ENCODE measurements at places on chromosomes 11 and 22.

DNA sequence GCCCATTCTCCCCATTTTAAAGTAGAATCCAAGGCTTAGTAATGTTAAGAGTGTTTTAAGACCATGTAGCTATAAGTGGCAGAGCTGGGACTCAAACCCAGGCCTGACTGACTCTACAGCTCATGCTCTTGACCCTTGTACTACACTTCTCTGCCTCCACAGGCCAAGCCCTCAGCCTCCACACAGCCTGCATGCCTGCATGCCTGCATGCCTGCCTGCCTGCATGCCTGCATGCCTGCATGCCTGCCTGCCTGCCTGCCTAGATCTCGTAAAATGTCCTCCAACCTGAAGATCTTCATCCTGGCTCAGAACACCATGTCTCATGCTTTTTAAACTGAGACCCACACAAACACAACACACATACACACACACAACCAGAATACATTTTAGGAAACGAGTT is 18.6 kb downstream of the TBC1D10A start:
- no peak for DNase-seq

DNA sequence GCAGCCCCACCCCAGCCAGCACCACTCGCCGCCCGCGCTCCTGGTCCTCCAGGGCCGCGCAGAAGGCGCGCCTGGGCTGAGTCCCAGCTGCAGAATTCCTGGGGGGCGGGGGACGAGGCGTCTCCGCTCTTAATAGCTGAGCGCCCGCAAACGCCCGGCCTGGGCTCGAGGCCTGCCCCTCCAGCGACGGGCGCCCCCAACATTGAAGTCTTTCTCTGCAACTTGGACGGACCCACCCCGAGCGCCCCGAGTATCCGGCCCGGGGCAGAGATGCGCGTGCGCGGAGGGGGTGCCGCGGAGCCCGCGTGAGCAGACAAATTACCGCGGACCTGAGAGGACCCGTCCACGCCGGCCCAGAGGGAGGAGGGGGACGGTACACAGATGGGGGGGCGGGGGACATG is 6.7 kb upstream of the SYT7 start:
- DNase-seq, result no peak

DNA sequence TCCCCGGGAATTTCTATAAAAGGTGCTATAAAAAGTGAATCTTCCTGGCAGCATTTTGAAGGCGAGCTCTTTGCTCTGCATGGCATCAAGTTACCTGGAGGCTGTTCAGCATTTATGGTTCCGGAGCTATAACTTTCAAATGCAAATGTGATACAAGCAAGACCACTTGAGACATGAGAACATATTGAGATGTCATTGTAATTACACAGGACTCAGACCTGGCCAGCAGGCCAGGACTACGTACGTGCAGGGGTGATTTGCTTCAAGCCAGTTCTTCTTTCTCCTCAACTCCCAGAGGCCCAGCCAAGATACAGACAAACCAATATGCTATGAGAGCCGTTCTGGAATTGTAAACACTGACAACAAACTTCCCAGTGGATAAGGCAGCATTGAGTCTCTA is 227.4 kb upstream of the FAT3 start:
- DNase-seq, result no peak

- no peak for DNase-seq
Measured at GRCh38 chr11:119472186-119472855, 49.3 kb upstream of the THY1 start.

GRCh38 chr11:109062871-109063270 is 359.1 kb upstream of the C11orf87 start:
- no peak for DNase-seq

- DNase-seq, result no peak
Measured at GRCh38 chr11:122177238-122177637, 61.2 kb upstream of the BLID start.

- no peak for DNase-seq
Measured at GRCh38 chr22:35308480-35309021, 8.9 kb downstream of the TOM1 start.

GRCh38 chr11:61121192-61121831 is 19.0 kb downstream of the CD5 start:
- DNase-seq, result no peak

- no peak for DNase-seq
Measured at GRCh38 chr22:31039393-31039792, 41.7 kb upstream of the SMTN start.

DNA sequence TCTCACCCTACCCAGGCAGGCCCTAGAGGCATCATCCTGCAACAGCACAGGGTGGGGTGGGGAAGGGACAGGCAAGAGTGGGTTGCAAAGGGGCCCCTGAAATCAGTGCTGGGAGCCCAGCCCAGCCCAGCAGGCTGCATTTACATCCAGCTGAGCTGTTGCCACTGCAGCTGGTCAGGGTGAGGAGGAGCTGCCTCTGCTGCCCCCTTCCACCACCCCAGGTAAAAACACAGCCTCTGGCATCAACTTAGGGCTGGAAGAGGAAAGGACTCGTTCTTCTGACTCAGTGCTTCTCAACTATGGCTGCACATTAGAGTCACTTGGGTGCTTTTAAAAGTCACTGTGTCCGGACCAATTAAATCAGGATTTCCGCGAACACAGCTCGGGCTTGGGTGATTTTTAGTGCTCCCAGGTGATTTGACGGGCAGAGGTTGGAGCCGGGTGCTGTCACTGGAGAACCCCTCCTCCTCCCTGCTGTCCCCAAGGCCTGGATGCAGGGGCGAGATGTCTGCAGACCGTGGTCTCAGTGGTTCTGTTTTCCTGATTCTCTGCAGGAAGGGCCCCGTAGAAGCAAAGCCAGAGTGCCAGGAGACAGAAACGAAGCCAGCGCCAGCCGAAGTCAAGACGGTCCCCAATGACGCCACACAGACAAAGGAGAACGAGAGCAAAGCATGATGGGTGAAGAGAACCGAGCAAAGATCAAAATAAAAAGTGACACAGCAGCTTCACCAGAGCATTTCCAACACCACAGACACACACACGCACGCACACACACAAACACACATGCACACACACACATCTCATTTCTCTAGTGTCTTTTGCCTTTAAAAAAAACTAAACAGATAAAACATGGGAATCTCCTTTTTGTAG is 39.4 kb upstream of the TTC12 start:
- peak; percentile 36 for DNase-seq

DNA sequence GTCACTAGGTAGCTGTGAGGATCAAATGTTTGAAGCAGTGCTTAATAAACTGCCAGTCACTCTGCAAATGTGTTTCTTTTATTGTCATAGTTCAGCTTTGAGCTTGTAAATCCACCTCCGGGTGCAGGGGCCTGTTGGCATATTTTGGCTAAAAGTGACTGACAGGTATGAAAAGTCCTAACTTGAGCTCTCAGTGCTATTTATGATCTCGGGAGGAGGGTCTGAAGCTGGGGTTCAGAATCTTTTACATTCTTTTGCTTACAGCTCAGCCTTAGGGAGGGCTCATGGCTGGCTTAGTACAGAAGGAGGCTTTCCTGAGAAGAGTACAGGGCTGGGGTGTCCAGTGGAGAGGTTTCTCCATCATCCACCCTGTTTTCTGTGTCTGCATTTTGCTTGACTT is 1.5 kb downstream of the ASPHD2 start:
- no peak for DNase-seq

DNA sequence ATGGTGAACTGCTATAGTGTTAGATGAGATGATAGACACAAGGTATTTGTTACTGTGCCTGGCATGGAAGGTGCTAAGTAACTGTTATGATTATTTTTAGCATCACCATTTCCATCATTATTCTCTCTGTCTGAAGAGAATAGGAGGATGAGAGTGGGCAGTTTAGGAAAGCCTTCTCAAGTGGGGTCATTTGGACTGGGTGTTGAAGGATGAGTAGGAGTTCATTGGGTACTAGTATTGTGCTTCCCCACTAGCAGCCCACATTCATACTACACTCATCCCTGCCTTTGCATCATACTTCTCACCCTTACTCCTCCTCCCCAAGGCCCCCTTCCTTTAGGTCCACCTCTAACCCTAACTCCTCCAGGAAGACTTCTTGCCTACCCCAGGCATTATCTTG is 20.6 kb downstream of the MYEOV start:
- no peak for DNase-seq

DNA sequence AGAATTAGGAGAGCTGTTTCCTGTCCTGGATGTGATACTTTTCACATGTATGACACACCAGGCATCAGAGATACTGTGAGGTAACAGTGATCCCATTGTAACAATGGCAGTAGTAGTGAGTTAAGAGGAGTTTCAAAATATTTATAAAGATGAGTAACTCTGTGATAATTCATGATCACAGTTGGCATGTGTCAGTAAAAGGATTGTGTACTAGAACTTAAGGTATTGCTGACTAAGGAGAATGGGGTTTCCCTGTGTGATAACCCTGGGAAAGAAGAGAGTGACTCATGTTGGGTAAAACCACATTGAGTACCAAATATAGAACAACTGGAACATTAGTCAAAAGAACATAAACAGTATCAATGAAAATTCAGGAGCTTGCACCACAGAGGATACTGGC is 22.9 kb upstream of the SLC5A1 start:
- no peak for DNase-seq

DNA sequence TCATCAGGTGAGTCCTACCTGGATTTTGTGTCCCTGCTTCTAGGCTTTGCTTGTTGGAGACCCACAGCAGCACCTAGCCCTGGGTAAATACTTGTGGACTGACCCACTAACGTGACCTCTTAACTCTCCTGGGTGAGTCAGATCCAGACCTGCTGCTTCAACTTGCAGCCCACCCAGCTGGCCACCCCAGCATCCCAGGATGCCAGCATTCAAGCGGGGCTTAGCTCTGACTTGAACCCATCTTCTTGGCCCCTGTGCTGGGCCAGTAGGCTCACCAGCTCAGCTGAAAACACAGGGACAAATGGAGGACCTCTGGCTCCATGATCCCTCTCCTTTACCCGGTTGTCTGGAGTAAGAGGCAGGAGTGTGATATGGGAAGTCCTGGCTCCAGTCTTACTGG is 33.5 kb downstream of the PARVG start:
- no peak for DNase-seq

GRCh38 chr22:30828187-30829155 is 133.8 kb downstream of the OSBP2 start:
- no peak for DNase-seq

GRCh38 chr11:68414496-68415221 is 45.9 kb upstream of the PPP6R3 start:
- DNase-seq, result no peak

DNA sequence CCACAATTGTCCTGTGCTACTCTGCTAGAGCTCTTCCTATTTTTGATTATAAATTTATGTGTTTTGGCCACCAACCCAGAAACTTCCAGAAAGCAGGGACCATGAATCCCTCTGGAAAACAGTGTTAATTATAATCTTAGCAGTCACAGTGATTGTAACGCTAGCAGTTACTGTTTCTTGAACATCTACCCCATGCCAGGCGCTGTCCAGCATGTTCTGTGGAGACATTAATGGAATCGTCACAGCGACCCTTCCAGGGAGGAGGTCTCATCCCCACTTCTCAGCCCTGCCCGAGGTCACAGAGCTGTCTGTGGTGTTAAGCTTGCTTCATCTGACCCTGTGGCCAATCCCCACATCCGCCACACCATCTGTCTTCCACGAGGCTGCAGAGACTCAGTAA is 13.9 kb upstream of the PNPLA5 start:
- no peak for DNase-seq
